ENCODE measurements at places on chromosomes 2 and 18.

GRCh38 chr2:96470109-96470508 lies 35.0 kb downstream of the NEURL3 start:
- DNase-seq, result no peak

GRCh38 chr2:159755788-159756187 lies 42.2 kb downstream of the CD302 start:
- DNase-seq, result no peak

DNA sequence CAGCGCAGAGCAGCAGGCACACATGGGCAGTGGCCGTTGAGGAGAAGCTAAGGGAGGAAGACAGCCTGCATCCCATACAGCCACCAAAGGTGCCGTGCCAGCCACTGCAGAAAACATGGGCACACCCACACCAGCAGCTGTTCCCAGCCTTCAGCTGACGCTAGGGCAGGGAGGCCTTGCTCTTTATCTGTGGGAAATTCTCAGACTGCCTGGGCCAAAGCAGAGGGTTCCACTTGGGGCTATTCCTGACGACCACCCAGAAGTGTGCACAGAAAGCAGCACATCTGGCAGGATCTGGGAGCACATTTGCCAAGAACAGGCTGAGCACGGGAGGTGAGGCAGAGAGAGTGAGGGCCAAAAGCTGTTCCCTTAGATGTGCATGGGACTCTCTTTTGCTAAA lies 101.3 kb upstream of the SOX11 start:
- DNase-seq, result no peak

GRCh38 chr18:24499814-24500213 lies 39.4 kb downstream of the HRH4 start:
- no peak for DNase-seq

- DNase-seq, result no peak
Measured at GRCh38 chr2:236159778-236160170, 8.4 kb downstream of the GBX2 start.

DNA sequence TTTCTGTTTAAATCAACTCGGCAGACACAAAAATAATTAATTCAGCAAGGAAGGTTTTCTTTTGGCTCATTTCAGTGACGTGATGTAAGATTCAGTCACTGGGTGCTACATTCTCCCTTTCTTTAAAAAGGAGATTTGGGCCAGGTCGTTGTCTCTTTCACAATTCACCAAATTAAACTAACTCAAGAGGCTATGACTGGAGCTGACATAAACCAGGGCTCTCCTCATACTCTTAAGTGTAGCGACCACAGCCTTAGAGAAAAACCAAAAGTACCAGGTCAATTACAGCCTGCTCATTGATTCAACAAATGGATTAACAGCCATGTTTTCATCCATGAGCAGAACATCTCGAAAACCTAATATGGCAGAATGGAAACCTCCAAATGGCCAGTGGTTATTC lies 85.7 kb downstream of the PAX3 start:
- no peak for DNase-seq

DNA sequence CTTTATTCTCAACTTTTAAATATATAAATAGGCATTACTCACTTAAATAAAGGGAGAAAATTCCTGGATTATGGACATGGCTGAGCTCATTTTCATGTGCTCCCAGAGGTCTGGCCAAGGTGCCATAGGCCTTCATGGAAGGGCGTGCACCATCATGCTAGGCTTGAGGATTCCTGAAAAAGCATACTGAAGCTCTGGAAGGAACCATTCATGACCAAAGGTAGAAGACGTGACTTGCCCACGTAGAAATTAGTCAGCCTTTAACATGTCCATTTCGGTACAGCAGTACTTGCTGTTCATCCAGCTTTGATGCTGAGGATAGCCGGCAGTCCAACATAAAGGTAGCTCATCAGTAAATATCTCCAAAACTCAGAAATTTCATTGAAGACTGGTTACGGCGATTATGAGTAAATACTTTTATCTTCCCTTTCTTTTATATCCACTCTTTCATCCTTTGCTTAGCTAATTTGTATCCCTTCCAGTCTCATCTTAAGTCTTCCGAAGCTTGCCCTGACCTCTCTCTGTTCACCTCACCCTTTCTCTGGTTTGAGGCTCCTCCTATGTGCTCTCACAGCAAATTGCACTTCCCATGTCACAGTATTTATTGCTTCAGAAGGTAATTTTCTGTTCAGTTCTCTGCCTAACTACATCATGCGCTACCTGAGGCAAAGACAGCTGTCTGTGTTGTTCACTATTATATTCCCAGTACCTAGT lies 32.3 kb upstream of the ASNSD1 start:
- DNase-seq, result no peak

DNA sequence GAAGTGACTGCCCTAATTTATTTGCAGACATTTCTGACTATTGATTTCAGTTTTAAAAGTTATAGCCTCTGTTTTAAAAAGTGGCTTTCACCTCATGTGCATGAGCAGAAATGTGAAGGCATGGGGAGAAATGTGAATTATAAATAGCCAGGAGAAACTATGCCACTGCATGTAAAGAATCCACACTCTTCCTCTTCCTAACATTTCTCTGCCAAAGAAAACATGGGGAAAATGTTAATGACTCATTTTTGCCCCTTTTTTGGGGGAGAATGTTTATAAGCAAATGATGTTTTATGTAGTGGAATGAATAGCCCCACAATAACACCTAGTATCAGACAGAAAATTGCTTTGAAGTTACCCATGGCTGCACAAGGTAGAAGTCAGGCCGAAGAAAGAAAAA lies 249.0 kb upstream of the TANK start:
- DNase-seq, result no peak

DNA sequence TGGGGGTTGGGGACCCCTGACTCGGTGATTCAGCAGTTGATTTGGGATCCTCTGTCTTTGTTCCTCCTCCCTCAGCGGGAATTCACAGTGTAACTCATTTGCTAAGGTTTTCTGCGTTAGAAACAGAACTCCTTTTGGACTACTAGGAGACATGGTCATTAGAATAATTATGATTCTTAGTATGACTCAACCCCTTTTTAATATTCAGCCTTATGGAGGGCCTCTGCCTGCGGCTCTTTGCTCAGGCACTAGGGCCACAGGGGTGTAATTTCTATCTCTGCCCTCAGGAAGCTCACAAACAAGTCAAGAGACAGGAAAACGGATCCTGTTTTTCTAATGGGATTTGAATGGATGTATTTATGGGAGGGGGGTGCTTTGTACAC lies 117.4 kb downstream of the SPTBN1 start:
- no peak for DNase-seq

DNA sequence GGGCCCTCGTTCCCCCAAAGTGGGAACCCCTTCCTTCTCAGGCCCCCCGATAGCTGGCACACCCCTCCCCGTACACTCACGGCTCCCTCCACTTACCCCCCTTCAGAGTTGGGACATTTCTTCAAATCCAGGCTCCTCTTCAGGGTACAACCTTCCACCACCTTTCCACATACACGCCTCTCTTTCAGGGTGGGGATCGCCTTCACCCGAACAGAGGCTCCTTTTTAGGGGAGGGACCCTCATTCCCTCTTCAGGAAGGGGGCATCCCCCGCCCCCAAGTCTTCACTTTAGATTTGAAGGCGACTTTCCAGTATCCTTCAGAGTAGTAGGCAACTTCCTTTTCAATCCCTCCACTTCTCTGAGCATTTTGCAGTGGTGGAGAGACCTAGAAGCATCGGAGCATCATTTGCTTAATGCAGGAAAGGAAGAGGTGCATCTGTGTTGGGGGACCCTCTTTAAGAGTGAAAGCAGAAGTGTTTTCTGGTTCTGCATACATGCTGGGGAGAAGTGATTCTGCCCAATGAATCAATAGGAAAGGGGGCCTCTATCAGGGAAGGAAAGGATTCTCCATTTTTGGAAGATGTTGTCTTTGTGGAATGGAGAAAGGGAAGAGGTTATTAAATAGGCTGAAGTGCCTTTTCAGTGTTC lies 845 bp downstream of the EML4 start:
- DNase-seq, result no peak

DNA sequence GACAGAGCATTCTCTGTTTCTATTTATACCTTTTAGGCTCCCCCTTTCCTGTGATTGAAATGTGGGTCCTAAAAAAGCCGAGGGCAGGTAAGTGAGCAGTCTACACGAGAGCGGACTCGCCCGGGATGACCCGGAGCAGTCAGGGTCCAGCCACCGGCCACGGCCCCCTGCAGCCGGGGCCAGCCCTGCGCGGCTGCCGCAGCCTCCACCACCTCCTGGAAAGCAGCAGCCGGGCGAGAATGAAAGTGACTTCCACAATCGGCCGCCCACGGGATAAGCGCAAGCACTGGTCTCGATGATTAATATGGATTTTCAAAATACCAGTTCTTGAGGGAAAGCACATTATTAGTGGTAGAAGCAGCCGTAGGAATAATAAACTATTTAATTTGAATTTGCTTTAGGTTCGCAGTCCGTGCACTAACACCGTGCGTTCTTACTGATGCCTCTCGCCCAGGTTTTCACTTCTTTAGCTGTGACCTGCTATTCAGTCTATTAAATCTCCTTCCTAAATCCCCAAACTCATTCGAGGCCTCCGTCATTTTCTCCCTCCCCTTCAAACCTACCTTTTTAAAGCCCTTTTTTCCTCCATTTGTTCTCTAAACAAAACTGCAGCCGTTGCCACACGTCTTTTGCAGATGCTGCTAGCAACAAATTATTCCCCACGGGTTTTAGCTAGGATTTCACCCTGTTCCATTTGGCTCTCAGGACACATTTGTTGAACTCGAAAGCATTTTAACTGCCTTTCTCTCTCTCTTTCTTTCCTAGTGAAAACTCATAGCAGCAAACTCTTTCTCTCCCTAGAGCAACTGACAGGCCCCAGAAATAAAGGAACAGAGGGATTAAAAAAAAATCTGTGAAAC lies 1015.1 kb upstream of the PIK3C3 start:
- no peak for DNase-seq

DNA sequence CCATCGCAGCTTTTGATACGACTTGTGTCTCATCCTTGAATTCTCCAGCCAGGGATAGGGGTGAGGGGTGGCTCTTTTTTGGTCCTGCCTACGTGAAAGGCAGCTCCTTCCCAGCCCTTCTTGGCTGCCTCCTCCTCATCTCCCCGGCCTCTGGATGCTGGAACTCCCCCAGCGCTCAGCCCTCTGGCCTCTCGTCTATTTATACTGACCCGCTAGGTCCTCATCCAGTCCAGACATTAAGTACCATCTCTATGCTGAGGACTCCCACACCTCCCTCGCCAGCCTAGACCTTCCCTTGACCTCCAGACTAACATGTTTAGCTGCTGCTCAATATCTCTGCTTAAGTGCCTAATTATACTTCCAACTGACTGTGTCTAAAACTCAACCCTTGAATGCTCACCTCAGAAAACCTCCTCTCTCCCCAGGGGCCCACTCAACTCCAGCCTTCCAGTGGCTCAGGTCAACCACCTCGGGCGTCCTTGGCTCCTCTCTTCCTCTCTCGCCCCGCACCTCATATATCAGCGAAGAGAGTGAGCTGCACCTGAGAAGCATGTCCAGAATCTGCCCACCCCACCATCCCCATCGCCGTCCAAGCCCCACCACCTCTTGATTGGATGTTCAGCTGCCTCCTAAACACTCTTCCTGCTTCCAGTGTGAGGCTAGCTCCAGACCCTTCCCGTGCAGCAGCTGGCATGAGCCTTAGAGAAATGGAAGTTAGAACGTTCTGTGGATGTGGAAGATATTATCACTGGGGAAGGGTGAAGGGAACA lies 34.8 kb downstream of the TOGARAM2 start:
- DNase-seq, result no peak

DNA sequence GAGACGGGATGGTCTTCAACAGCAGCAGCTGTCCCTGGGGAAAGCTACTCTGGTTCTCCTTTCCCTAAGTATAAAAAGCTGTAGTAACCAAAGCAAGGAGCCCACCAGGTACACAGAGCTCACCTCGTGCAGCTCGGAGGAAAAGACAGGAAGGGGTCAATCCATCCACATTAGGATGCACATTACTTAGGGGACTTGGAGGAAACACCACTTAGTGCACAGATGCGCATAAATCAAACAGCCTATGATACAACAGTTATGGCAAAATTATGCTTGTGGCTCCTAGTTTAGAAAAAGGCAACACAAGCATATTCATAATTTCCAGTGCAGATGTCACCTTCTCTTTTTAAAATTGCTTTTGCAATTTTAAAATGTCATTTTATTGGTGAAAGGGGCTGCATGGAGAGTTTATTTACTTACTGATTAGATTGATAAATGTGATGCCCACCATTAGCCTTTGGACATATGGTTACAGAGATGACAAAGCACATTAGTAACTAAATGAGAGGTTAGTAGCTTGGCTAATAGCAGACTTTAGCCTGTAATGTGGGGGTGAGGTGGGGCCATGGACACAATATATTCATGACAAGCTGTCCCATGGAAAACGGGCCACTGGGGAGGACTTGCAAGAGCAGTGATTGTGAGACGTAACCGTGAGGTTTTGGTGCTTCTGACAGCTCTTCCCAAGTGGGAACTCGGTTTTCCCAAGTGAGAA lies 199.8 kb downstream of the MYT1L start:
- DNase-seq, result no peak

DNA sequence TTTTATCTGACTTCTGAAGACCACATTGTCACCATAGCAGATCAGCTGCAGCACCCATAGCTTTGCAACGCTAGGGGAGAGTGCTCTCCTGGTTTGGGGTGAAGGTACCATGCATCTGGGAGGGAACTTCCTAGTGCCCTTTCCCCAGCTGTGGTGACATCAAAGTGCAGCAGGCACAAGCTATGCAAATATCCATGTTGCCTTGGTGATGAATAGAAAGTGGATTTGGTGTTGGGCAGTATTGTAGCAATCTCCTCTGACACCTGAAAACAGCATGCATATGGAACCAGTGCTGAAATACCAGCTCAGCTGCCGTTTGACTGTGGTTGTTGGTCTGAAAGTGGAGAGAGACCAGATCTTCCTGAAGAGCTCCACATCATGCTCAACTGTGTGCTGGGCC lies 37.1 kb downstream of the BCL2L11 start:
- DNase-seq, result no peak

DNA sequence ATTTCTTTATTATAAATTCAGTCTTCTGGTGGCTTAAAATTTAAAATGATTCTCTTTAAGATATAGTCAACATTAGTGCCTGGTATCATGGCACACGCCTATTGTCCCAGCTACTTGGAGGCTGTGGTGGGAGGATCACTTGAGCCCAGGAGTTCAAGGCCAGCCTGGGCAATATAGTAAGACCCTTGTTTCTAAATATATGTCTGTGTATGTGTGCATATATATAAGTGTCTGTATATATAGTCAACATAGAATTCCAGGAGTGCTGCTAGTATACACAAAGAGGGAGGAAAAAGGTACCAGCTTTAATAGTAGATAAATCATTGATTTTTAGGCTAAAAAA lies 24.9 kb downstream of the EIF4E2 start:
- no peak for DNase-seq

DNA sequence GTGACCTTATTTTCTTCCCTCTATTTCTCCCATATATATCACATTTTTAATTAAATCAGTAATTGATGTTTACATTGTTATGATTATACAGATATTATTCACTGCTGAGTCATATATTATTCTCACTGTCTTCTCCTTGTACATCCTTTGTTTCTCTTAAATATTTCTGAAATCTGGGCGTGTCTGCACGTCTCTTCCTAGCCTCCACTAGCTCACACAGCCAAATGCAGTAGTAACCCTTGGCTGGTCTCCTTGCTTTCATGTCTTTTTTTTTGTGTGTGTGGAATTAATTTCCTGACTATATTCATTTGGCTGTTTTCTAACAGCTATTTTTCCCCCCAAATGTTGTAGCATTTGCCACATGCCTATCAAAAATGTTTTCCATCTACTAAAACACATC lies 15.8 kb downstream of the CCNYL1 start:
- no peak for DNase-seq

GRCh38 chr2:48240912-48241311 lies 289.0 kb upstream of the STON1 start:
- DNase-seq, result no peak

GRCh38 chr2:168926621-168927386 lies 25.7 kb downstream of the G6PC2 start:
- no peak for DNase-seq

- no peak for DNase-seq
Measured at GRCh38 chr2:234932591-234933168, 19.1 kb upstream of the SH3BP4 start.

Measured in activated naive CD8-positive, alpha-beta T cell treated with anti-CD3 and anti-CD28 coated beads, Interleukin-2, amount 50 U/mL, for 16 hours (primary cell).